EH (cell line): ENCODE measurements at places on chromosomes 2 and 18.

- DNase-seq = peak; percentile 73
Measured at GRCh38 chr2:74379851-74380789, at the start of gene DCTN1. Gene DCTN1 (minus strand): TSS chr2:74380311. CDS start chr2:74380037, 274 bp downstream.

DNA sequence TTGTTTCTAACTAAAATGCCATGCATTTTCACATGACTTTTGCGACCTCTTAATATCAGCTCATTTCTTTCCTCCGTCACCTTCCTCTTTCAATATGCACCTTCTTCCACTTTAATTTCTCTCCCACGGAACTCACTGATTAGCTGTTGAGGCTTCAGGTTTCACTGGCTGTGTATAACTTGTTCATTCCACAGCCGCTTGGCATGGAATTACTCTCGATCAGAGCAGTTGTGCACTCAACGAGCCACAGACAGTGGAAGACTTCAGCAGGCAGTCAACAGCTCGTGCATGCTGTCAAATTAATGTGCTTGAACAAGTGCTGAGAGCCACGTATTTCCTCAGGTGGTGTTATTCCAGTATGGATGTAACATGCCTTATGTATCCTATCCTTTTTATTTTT is 491.2 kb upstream of the DDX18 start:
- DNase-seq = no peak

DNA sequence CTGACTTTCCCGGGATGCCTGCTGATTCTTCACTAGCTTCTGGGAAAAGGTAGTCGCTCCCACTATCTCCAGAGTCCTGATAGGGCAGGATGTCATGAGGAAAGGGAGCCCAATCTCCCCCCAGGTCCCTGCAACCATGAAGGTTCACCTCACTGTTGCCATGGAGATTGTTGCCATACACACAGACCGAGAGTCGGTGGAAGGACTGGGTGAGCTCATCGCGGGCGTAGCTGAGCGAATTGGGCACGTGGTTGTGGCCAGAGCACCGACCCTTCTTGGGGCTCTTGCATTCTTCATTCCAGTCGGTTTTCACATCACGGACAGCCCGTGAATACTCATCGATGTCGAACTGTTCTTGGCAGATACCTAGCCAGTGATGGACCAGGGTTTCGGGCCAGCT is 97.4 kb downstream of the MEP1B start:
- DNase-seq = no peak

DNA sequence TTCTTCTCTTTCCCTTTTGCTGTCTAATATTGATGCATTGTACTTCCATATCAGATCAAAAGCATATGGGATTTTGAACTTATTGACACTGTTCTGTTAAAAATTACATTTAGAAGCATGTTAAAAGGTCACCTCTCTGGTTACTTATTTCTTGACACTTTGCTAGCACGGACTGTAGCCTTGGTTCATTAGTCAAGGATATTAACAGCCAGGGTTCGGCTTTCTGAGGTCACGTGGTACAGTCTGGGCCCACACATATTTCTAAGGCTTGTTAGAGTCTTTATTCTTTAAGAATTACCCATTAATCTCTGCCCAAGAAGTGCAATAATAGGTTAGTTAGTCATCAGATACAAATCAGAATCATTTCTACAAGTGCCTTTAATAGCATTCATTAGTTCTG is 1035.8 kb upstream of the FANCL start:
- DNase-seq = no peak

GRCh38 chr2:34365932-34366331 is 766.8 kb upstream of the FAM98A start:
- DNase-seq = no peak

GRCh38 chr2:158191076-158191895 is 89.6 kb downstream of the UPP2 start:
- no peak for DNase-seq

- DNase-seq = peak; percentile 33
Measured at GRCh38 chr2:151410485-151410834, 758 bp downstream of the RIF1 start.

- no peak for DNase-seq
Measured at GRCh38 chr18:56351911-56352500, 286.4 kb downstream of the TXNL1 start.

DNA sequence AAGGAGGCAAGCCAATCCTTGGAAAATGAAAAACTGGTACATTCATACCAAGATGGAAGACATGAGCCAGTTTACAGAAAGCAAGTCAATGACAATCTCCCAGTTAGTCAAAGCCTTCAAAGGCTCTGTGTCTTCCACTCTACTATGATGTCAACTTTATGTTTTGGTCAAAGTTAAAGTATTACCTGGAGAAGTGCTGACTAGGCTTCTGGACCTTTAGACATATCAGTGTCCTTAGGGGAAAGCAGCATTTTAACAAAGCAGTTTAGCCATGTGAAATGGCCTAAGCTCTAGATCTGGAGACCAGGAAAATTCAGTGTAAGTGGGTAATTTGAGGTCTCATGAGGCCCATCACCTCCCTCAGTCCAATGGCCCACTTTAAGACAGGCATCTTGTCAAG is 30.8 kb downstream of the AAK1 start:
- DNase-seq = no peak

DNA sequence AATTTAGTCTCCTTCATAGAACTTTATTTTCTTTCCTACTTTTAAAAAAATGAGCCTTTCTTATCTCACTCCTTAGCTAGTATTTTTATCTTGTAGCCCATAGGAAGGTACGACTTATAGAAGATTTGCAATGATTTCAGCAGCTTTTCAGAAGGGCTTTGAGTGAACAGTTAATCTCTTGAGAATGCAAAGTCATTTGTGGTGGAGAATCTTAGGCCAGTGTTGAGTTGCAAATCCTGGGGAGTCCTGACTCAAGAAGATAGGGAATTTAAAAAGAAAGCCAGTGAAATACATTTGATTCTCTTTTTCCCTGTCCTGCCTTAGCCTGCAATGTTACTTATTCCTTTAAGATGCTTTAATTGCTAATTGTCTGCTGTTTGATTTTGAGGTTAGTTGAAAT is 33.6 kb downstream of the LYPD6 start:
- peak; percentile 6 for DNase-seq

DNA sequence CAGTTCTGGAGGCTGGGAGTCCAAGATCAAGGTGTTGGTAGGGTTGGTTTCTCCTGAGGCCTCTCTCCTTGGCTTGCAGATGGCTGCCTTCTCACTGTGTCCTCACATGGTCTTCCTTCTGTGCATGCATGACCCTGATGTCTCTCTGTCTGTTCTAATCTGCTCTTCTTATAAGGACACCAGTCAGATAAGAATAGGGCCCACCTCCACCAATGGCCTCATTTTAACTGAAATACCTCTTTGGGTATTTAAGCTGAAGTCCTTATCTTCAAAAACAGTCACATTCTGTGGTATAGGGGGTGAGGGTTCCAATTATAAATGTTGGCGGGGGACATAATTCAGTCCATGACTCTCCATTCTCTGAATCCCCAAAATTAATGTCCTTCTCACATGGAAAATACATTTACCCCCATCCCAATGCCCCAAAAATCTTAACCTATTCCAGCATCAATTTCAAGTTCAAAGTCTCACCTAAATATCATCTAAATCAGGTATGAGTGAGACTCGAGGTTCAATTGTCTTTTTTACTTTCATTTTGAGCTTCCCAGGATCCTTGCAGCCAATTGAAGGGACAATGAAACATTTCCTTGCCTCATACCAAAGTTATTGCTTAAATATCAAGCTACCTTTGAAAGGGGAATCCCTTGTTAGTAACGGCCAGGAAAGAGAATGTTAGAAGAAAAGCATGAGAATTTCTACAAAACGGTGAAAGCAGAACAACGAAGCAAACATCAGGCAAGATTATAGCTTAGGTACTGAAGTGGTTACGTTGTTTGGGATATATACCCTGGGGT is 20.6 kb upstream of the CNOT11 start:
- DNase-seq = no peak

DNA sequence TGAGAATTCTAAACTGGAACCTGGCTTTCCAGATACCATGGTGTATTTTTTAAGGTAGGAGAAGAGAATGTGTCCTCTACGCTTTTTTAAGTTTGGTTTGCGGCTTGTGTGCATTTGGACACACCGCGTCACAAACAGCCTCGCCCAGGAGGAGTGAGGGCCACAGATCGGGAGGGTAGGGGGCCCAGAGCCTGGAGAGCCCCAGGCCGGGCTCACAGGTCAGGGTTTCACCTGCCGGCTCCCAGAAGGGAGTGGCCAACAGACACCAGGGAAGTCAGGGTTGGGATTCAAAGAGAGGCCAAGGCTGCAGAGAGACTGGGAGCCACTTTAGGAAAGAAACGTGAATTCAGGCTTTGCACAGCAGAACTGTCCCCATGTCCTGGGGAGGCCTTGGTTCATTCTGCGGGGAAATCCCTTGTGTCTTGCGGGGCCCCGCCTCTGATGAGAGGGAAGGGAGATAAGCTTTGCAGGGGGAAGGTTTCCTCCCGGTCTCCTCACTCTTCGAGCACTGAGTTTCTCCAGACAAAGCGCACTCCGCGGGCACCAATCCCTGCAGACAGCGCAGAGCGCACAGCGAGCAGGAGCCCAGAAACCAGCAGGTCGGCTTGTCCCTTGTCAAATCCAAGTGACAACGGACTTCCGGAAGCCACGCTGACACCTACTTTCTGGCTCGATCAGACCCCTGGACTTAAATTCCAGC is 2.0 kb upstream of the TUBB6 start:
- no peak for DNase-seq

DNA sequence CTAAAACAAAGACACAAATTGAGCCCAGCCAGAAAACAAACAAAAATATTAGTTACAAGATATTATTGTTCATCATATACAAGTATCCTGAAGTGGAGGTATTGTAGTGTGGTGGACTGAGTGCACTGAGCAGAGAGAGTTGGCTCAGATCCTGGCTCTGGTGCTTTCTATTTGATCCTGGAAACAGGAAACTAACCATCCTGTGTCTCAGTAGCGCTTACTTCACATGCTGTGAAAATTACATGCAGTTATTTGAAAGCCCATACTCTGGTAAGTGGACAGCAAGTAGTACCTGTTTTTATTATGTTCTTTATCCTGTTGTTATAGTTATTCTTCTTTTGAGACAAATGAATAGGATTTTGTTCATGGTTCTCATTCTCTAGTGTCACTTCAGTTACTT is 84.3 kb upstream of the CRIM1 start:
- no peak for DNase-seq

GRCh38 chr2:174574657-174575056 is 22.9 kb downstream of the WIPF1 start:
- DNase-seq = no peak

DNA sequence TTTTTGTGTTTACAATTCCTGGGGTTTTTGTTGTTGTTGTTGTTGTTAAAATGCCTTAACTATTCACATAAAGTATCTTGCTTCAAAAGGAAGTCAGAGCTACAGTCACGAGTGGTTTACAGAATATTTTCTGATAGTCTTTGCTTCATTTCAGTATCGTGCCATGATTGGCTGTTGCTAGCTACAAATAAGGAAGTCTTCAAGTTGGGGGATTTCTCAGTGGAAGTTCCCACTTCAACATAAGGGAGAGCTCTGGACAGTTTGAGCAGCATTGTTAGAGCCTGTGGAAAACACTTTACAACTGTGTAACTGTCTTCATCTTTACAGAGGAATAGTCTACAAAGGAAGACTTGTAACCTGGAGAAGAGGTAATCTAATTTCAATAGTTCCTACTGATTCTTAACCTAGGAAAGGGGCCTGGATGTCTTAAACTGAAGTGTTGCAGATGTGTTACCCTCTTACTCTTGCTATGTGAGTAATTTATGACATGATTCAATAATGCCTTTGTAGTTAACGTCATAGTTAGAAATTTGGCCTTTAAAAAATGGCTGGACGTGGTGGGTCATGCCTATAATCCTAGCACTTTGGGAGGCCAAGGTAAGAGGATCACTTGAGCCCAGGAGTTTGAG is 23.4 kb upstream of the TANK start:
- DNase-seq = peak; percentile 20

- DNase-seq = peak; percentile 76
Measured at GRCh38 chr2:33267756-33268155, 208.7 kb upstream of the RASGRP3 start.

- DNase-seq = no peak
Measured at GRCh38 chr18:44410740-44411139, 269.9 kb upstream of the SETBP1 start.

GRCh38 chr2:140539242-140539875 is 1591.5 kb downstream of the LRP1B start:
- no peak for DNase-seq

DNA sequence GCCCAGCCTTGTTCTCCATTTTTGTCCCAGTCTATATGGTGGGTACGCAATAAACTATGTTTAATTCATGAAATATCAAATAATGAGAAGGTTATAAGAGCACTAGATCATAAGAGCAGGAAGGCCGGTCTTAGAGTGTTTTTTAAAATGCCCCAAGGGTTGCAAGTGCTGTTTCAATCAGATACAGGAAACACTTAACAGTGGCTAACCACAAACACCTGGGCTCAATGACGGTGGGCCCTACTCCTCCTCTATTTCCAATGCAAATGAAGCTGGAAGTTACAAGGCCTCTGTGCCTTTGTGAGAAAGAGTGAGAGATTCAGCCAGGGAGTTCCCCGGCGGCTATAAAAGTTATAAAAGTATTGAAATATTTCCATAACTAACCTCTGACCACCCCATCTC is 18.9 kb upstream of the WDR33 start:
- no peak for DNase-seq

GRCh38 chr18:12857215-12857905 is 26.7 kb downstream of the PTPN2 start:
- DNase-seq = no peak

- no peak for DNase-seq
Measured at GRCh38 chr2:217973008-217973787, 29.6 kb downstream of the TNS1 start.

- no peak for DNase-seq
Measured at GRCh38 chr2:5845798-5846330, 153.7 kb downstream of the SOX11 start.
